ENCODE measurements at places on chromosomes 3 and 15.

DNA sequence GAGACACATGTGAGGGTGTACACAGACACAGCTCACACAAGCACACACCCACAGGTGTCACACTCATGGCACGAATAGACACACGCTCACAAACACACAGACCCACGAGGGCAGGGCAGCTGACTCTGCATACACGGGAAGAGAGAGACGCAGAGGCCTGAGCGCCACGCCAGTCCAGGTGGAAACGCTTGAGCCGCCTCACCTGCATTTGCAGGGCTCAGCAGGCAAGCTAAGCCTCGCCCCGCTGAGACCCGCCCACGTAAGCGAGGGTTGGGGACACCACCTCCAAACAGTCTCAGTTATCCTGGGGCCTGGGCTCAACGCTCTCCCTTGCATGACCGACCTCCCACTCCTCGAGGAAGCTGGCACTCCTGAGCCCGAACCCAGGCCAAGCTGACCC lies 73.2 kb downstream of the TLE3 start:
- DNase-seq, result no peak

DNA sequence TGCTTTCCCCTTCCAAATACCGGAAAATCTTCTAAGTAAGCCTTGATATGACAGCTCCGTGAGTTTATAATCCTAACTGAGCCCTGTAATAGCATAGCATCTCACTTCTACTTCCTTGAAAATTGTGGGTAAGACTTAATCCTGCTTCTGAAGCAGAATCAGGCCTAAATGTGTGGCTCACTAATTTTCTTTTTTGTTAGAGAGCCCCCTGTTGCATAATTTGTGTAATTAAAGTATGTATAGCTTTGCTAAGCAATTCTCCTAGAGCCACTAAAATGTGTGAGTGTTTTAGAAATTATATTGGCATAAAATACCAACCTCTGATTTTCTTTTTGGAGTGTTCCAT lies 304.4 kb downstream of the FGF12 start:
- no peak for DNase-seq

GRCh38 chr15:27454281-27455075 lies 483.5 kb downstream of the GABRG3 start:
- no peak for DNase-seq

DNA sequence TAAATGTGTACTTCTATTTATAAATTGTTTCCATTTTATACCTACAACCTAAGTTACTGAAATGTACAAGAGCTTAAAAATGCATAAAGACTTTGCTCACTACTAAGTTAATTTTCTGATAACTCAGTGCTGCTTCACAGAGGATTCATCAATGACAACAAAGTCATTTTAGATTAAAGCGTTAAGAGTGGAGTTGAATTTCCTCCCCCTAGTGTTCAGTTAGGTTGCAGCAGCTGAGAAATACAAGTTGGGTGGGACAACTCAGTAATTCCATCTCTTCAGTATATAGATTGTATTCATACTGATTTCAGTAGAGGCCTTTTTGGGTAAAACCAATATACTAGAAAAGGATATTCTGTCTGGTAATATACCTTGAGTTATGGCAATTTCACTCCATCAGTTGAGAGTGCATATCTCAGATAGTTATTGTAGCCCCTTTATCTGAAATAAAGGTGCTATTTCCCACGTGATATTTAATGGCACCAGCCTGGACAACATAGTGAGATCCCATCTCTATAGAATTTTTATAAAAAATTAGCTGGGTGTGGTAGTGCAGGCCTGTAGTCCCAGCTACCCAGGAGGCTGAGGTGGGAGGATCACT lies 6.9 kb upstream of the RPL35A start:
- no peak for DNase-seq

DNA sequence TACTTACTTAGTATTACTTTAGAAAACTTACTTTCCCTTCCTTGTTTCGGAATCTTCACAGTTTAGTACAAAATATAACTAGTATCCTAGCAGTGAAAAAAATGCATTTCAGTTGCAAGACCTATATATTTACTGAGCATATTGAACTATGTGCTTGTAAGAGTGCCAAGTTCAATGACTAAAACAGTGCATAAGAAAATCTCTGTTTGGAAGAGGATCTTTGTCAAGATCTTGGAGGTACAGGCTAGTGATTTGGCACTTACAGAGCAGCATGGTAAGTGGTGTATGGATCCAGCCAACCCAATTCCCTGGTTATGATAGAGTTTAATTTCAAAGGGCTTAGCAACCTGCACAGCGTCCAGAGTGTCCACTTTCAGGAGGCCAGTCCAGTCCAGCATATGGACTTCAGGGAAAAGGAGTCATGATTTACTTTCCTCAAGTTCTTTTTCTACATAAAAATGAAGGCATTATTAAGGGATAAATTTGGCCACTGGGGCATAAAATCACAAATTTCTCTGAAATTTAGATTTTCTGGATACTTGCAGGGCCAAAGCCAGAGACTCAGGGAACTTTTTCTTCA lies 625.8 kb upstream of the BCHE start:
- no peak for DNase-seq

DNA sequence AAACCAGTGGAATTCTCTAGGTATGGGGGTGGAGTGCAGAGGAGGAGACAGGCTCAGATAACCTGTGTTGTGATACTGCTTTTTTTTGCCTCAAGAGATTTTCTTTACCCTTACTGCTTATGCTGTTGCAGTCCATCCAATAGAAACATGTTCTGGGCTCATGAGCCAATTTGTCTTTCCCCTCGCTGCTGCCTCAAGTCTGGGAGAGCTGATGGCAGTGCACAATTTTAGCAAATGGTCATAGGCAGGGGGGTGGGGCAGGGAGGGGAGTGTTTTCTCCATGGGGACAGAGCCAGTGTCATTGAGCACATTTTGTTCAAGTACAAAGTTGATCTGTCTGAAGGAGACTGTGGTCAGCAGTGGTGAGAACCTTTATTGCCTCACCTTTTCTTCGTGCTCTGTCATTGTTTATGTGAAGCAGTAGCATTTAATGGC lies 134.9 kb downstream of the MBNL1 start:
- DNase-seq, result no peak

DNA sequence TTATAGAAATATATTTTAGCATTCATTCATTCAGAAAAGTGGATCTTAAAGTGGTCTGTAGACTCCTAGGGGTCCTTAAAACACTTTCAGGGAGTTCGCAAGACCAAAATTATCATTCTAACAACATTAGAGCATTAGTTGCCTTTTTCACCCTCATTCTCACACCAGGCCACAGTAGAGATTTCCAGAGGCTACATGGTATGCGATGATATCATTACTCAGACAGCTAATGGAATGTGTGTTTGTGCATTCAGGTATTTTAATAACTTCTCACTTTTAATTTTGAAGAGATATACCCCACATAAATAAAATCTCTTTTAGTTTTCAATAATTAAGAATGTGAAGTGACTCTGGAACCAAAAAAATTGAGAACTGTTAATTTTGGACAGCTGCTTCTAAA lies 206.9 kb downstream of the NSUN3 start:
- no peak for DNase-seq

- no peak for DNase-seq
These were observed 3.2 kb upstream of the PGPEP1L start for GRCh38 chr15:99010768-99011167.

GRCh38 chr3:192830291-192831110 lies 87.2 kb downstream of the MB21D2 start:
- DNase-seq, result no peak

GRCh38 chr3:17979911-17980310 lies 237.5 kb upstream of the TBC1D5 start:
- DNase-seq, result no peak

- no peak for DNase-seq
These were observed 8.3 kb downstream of the MINAR1 start for GRCh38 chr15:79440355-79440908.

- DNase-seq, result no peak
These were observed 214.6 kb downstream of the KCNAB1 start for GRCh38 chr3:156334841-156335545.

DNA sequence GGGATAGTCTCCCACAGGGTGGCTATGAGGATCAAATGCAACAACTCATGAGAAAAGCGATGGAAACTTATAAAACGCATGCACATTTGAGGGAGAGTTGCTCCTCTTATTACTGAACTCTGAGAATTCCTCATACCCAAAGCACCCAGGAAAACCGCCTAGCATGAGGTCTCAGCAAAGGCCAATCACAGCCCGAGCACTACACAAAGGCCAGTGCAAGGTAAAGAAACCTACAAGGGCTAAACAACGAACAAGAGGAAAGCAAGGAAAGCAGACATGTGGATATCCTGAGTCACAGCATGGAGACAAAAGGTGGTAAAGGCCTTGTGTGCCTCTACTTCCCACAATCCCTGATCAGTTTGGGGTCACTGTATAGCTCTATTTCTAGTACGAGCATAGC lies 7.1 kb downstream of the RAB43 start:
- DNase-seq, result no peak

DNA sequence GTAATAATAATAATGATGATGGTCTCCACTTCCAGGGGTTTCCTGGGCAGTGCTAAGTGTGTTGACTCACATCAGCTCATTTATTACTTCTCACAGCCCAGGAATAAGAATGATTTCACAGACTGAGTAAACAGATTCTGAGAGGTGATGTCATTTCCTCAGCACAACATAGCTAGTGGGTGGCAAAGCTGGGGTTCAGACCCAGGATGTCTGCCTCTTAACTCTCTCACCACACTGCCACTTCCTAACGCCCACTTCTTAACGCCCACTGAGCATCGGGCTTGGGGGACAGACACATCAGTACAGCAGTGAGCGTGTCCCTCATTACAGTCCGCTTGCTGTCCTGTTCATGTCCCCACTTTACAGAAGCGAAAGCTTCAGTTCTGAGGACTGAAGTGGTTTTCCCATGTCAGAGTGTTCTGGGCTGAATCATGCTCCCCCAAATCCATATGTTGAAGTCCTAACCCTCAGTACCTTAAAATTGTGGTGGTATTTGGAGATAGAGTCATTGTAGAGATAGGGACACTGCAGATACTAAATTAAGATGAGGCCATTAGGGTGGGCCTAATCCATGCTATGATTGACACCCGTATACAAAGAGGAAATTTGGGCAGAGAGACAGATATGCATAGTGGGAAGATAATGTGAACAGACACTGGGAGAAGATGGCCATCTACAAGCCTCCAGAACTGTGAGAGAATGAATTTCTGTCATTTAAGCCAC lies 68.0 kb downstream of the ATP2B2 start:
- DNase-seq, result peak; percentile 26

DNA sequence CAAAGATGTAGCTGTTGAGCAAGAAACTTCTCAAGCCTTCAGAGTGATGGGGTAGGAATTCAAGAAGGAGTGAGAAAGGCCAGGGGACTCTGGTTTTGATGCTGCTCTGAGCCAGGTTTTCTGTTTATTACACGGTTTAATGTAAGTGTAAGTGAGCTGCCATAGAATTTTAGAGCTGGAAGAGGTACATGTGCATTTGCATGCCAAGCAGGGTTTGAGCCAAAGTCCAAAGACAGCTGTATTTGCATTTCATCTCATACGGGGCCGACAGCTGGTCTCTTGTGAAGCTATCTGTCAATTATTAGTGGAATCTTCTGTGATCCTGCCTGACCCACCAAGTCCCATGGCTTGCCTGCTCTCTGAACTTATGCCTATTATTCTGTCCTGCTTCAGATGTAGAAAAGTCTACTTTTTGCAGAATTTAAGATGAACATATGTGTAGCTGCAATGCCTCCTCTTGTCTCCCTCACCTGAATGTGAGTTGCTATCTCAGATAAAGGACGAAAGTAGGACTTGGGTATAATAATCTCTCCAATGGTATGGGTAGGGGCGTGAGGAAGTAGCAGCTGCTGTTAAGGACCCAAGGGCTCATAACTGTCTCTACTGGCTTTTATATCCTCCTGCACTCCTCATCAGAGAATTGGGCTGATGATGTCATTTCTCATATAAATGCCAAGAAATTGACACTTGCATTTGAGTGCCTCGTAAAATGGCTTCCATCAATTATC lies 160.0 kb downstream of the SQOR start:
- DNase-seq, result no peak

GRCh38 chr3:36210840-36211651 lies 169.3 kb upstream of the STAC start:
- no peak for DNase-seq

- no peak for DNase-seq
These were observed 205.2 kb upstream of the CFAP20DC start for GRCh38 chr3:59254976-59255375.

GRCh38 chr3:97911459-97911858 lies 60.8 kb downstream of the RIOX2 start:
- DNase-seq, result no peak

- no peak for DNase-seq
These were observed 48.7 kb upstream of the HACD2 start for GRCh38 chr3:123633530-123633929.

DNA sequence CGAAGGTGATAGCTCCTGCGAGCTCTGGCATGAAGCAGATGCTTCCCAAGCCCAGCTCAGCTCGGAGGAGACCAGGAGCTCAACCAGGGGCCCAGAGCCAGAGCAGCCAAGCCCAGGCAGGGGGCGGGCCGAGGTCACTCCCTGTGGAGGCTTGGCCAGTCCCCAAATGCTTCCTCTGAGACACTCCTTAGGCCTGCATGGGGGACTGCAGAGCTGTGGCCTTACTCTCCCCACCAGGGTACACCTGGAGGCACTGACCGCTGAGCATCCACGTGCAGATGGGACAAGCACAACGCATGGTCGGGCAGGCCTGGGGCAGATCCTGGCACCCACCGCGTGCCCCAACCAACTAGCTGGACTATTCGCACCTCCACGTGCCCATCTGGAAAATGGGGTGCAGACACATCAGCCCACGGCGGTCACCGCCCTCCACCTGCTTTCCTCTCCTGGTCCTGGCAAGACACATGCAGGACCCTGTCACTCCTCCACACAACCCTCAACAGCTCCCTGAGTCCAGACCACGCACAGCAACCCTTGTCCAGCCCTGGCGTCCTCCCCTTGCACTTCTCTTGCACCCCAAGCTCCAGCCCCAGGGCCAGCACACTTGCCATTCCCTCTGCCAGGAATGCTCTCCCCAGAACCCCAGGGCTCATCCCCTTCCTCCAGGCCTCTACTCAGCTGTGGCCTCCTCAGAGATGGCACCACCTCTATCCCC lies 164.7 kb upstream of the IQSEC1 start:
- no peak for DNase-seq

DNA sequence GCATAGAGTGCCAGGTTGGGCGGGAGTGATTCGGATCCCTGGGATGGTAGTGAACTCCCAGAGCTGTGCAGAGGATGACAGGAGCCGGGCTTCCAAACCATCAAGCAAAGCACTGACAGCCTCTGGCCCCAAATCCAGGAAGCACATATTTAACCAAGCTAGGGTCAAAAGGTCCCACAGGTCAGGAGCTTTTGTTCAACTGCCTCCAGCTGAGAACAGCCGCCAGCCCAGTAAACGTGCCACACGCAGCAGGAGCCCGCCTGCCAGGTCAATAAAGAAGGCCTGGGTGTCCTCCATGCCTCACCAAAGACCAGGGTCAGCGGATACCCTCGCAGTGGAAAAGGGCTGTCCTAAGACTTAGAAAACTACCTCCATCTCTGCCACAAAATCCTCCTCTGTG lies 184.7 kb upstream of the LINGO1 start:
- no peak for DNase-seq

- DNase-seq, result no peak
These were observed 496.6 kb upstream of the SGO1 start for GRCh38 chr3:20682573-20682972.

All from T-helper 9 cell (primary cell).